Kidney capillary endothelial cell (primary cell): ENCODE measurements at places on chromosomes 3 and 15.
A peak's percentile ranks its signal among the peaks of the same experiment; 100 is the strongest.

DNA sequence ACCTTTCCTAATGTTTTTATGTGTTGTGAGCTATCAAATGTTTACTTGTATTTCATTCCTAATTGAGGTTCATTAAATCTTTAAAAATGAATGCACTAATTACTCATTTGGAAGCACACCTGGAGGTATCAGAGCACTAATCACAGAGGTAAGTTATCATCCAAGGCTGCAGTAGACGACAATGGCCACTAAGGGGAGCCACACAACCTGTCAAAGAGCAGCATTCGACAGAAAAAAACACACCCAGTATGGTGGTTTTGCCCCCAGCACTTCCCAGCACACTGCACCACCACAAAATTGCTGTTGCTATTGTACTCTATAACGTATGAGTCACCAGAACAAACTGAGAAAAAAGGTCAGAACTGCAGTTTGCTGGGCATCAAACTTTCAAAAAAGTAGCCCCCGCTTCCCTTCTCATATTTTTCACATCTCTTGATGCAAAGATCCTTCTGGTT, 205.9 kb upstream of the IGF1R start:
- DNase-seq: peak; percentile 63

DNA sequence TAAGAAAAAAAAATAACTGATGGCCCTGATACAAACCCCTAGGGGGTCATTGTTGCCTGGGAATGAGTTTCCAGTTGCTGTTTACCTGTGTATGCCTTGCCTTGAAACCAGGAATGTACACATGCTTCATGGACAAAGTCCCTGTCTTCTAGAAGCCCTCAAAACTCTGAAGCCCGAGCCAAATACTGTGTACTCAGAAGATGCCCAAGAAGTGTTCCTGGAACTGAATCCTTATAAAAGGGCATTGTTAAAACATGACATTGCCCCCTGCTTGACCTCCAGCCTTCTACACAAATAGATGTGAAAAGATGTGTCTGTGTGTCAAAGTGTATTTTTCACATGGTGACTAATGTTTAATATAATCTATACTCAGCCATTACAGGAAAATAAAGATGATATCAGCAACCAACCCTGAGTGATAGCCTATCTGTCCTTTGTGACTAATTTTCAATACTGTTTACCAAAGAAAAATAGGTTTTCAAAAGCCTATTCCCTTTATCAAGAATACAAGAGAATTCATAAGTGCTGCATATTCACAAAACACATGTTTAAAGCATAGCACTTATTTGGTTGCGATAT, 325.9 kb downstream of the MECOM start:
- no peak for DNase-seq

- DNase-seq: no peak
Observed at GRCh38 chr3:61778095-61778494, 216.7 kb downstream of the PTPRG start.

DNA sequence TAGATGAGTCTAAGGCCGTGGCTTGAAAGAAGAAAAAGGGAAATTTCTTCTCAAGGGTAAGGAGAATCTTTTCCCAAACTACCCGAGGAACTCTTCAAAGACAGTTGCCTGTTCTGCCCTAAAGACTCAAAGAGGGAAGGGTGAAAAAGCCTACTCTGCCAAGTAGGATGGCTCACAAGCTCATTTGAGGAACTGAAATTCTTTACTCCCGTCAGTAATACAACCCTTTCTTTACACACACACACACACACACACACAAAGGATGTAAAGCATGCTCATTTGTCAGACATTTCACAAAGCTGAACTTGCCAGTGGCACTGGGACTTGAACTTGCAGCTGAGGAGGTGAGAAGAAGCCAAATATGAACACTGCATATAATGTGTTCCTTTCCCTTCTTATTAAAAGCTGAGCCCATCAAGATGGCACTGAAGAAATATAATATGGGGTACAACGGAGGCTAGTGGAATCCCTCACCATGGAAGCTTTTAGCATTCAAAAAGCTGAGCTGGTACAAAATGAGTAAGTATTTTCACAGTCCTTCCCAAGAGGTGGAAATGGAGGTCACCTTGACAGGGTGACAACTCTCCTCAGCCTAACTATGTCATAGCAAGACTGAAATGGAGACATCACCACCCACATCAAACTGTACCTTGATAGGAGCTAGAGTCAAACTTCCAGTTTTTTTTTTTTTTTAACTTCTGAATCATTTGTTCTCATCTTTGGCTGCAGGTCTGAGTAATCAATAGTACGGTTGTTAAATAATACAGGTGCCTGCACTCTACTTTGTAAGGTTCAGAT, 57.6 kb downstream of the TAFA4 start:
- no peak for DNase-seq

- DNase-seq: peak; percentile 7
Observed at GRCh38 chr3:84547971-84548970, 410.5 kb upstream of the CADM2 start.

DNA sequence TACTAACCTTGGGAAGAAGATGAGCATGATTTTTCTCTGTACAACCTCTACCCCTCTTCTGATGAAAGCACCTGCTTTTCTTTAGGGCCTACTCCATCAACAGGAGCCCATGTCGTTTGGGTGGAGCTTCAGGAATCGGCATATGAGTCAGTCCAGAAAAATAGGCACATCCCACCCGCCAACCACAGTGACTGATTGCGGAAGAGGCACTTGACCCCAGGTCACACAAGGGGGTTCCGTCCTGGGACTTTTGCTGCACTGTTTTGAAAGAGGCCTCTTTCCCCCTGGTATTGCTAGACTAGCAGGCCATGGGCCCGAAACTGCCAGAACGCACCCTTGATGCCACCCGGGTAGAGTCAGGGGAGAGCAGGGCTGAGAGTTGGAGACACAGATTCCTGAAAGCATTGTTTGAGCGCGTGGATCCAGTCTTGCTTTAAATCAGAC, 19.3 kb upstream of the NRROS start:
- DNase-seq: peak; percentile 53

- no peak for DNase-seq
Observed at GRCh38 chr3:129398803-129399144, 29.7 kb downstream of the EFCAB12 start.

- DNase-seq: no peak
Observed at GRCh38 chr3:105907777-105908176, 39.0 kb upstream of the CBLB start.

DNA sequence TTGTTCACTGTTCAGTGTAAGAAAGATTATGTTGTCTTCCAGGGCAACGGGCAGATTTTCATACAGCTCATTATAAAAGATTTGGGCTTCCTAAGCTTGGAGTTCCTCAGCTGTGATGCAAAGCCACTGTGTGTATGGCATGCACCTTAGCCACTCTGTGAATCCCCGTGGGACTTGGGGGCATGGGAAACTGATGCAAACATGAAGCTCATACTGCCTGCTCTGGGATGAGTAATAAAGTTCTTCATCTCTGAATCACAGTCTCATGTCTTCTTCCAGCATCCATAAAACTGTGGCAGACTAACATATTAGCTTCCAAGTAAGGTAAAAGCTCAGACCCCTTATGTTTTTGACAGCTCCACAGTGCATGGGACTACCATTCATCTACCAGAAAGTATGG, 154.3 kb upstream of the RORA start:
- no peak for DNase-seq

DNA sequence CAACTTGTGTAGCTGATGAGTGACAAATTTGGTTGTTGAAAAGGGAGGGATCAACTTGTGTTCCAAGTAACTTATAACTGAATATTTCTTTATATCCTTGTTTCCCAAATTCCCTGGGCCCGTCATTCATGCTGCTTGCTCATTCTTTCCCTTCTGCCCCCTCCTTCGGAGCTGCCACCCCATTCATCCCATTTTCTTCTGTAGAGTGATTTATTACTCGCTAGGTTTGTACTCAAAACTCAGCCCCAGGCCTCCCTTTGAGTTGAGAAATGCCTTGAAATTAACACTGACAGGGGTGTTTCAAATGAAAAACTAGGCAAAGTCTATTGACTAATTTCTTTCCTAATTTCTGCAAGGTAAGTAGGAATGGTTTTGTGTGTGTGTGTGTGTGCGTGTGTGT, 277.4 kb upstream of the SLCO3A1 start:
- no peak for DNase-seq

DNA sequence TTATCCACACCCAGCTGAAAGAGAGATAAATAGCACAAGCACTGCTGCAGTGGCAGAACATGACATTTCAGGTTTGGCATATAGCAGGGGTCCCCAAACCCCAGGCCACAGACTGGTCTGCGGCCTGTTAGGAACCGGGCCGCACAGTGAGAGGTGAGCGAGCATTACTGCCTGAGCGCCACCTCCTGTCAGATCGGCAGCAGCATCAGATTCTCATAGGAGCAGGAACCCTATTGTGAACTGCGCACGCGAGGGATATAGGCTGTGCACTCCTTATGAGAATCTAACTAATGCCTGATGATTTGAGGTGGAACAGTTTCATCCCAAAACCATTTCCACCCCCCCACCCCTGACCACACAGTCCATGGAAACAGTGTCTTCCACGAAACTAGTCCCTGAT, 54.6 kb downstream of the CCR4 start:
- DNase-seq: no peak

GRCh38 chr15:66734961-66735908, 33.2 kb downstream of the SMAD6 start:
- DNase-seq: no peak
